ENCODE measurements at places on chromosomes 2 and 18.

- DNase-seq = no peak
These were observed 184.7 kb downstream of the SATB2 start for GRCh38 chr2:199273042-199273511.

- DNase-seq = no peak
These were observed 22.3 kb downstream of the TMEM18 start for GRCh38 chr2:654896-655295.

DNA sequence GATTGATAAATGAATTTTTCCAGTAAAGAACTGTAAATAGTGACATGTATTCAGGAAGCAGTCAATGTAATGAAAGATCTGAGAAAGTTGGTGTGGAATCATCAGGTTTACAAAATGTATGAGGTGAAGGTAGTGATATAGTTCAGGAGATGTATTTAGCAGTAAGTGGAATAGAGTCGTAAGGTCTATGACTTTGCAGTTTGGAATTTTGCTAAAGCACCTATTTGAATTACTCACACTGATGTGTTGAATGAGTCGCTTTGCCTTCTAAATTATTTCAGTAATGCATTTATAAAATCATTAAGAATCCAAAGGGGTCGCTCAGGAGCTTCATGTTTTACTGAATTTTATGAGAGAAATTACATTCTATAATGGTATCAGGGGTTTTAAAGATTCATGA is 713.7 kb downstream of the DSC3 start:
- DNase-seq = no peak

DNA sequence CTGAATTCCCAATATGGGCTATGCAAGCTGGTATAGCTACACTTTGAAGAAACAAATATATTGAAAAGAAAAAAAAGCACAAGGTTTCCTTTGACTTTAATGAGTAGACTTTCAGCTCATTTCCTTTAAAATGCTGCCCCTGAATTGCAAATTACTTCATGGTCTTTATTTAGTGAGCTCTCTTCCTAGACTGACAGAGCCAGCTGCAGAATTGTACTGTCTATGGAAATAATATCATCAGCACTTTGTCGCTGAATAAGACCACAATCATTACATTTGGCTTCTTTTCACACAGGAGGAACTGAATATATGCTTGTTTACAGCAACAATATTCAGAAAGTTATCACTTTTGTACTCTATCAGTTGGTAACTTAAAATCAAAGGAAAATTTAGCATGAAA is 41.7 kb downstream of the ARL5A start:
- DNase-seq = no peak

DNA sequence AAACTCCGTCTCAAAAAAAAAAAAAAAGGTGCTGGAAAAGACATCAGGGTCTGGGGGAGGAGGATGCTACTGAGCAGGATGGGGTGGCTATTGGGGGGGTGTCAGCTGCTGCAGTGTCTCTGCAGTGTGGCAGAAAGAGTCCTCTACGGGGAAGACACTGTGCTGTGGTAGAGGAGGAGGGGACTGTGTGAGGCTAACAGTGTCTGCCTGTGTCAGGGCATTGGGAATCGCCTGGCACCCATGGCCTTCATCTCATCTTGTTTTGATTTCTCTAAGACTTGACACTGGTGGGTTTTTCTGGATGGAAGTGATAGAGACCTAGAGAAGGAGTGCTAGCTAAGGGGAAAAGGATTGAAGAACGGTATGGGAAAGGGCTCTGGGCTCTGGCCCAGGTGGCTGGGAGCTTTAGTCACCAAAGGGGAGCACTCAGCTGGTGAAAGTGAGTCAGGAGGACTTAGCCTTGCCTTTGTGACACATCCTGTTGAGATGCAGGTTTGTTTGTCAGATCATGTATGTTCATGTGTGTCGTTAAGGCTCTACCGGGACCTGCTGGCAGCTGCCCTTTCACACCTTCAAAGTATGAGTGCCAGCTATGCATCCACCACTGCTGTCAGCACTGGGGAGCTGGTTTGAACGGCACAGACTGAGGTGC is 58.0 kb downstream of the FARP2 start:
- DNase-seq = no peak

GRCh38 chr18:24234330-24234729 is 95.5 kb downstream of the CABYR start:
- DNase-seq = no peak

DNA sequence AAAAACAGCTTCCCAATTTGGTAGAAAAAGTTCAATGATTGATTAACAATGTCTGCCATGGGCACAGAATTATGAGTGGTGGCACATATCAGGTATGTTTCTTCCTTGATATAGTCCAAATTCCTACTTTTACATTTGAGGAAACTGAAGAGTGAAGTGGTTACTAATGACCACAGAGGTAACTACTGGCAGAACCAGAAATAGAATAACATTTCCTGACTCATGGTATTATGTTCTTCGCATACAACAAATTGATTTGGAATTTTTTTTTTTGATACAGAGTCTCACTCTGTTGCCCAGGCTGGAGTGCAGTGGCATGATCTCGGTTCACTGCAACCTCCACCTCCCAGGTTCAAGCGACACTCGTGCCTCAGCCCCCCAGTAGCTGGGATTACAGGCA is 6.0 kb upstream of the NFE2L2 start:
- DNase-seq = no peak

- DNase-seq = no peak
These were observed 223.5 kb downstream of the HDAC4 start for GRCh38 chr2:239177325-239177724.

GRCh38 chr2:238629064-238629463 is 202.3 kb downstream of the ASB1 start:
- no peak for DNase-seq

Data from memory B cell (primary cell).